Hematopoietic multipotent progenitor cell treated with erythropoietin and hydrocortisone succinate and interleukin-3 and kit ligand, for 4 days (in vitro differentiated cells): ENCODE measurements at places on chromosomes 12 and 14.

DNA sequence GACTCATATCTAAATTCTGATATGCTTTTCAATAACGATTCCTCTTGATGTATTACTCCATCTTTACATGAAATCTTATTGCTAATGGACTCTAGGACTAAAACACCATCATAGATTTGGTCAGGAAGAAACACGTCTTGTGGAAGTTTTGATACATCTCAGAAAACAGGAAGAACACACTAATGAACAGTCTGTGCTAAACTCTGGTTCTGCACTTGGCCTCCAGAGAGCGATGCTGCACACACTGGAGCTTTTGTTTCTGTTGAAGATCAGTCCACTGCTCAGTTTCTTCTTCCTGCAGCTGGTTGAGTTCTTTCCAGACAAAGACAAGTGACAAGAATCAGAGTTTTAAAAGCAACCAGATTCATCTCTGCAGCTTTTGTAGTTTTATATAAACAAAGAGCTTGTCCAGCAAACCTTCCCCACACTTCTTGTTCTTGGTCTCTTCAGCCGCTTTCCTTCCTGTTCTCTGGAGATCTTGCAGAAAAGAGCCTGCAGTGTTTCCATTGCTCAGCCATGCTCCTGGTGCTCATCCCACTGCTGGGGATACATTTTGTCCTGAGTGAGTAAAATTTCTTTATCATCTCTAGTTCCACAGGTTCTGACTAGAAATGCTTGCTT, 229.1 kb upstream of the OR4E1 start:
- DNase-seq: peak; percentile 72

DNA sequence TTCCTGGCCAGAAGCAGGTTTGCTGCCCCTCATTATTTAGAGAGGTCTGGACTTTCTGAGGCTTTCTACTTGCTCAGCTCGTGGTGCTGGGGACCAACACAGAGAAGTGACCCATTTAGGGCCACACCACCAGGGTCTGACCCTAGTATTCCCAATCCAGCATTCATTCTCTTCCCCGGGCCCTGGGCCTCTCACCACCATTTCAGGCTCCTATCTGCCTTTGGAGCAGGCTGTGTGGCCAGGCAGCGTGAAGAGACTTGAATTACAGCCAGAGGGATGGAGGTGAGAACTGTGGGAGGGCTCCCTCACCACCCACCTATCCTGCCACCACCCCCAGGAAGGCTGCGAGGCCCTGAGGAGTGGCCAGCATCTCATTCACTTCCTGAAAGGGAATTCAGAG, 24.6 kb downstream of the FAM222A start:
- DNase-seq: no peak

GRCh38 chr12:123949770-123950165, 22.9 kb downstream of the CCDC92 start:
- DNase-seq: no peak

- no peak for DNase-seq
Observed at GRCh38 chr14:56276108-56276507, 157.9 kb downstream of the PELI2 start.

- no peak for DNase-seq
Observed at GRCh38 chr14:100504372-100505078, 82.7 kb downstream of the BEGAIN start.

DNA sequence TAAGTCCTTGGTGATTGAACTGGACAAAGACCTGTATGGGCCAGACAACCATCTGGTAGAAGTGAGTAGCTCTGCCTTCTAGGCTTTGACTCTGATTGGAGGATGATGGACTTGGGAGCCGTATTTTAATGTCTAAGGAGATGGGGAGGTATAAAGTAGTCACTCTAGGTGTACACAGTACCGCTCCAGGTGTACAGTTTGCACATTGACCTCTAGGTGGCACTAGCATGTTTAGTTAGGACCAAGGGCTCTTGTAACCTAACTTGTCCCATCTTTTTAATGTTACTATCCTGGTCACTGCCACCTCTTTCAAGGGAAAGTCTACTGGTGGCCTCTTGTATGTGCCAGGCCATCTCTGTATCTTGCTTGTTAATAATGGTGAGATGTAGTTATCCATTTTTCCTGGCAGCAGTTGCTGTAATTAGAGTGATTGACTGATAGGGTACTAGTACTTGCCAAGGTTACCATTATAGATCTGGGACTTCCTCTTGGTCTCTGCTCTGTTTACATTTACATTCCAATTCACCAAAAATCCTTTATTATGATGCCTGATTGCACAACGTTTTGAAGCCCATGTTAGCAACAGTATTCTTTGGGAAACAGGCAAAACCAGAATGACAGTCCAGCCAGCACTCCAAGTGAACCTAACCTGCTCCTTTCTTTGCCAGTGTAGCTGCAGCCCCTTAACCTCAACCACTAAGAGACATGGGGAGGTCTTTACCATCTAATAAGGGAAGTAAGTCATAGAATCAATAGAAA, 3.6 kb downstream of the SMARCD1 start:
- DNase-seq: peak; percentile 75

GRCh38 chr14:40292664-40293063, 860.4 kb upstream of the FBXO33 start:
- DNase-seq: no peak

DNA sequence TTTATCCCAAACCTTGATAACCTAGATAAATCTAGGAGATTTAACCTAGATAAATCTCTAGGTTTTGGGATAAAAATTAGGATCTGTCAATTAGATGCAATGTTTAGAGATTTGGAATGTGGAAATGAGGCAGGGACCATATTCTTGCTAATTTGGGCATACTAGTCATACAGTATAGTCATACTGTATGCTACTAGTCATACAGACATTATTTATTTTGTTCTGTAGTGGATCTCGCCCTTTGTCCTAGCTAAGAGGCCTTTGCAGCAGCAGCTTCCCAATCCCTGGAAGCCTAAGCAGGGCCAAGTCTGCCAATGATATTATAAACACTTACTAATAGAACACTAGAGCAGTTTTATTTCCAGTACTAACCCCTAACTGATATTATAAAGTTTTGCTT, 136.4 kb downstream of the CEP128 start:
- no peak for DNase-seq

- DNase-seq: no peak
Observed at GRCh38 chr12:45406988-45407850, 191.3 kb downstream of the ANO6 start.

DNA sequence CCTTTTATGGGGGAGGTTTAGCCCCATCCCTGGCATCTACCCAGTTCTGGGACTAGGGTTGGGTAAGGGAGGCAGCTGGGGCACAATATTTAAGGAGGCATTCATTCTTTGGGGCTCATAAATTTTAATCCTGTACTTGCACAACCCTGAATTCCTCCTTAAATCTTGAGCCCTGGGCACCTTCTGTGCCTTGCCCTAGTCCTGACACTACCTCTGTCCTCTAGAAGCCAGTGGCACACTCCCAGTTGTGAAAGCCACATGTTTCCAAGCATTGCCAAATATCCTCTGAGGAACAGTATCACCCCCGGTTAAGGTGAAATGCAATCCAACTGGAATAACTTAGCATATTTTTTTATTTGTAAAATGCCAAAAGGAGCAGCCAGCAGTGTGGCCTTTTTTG, 36.6 kb downstream of the SLC16A7 start:
- no peak for DNase-seq

DNA sequence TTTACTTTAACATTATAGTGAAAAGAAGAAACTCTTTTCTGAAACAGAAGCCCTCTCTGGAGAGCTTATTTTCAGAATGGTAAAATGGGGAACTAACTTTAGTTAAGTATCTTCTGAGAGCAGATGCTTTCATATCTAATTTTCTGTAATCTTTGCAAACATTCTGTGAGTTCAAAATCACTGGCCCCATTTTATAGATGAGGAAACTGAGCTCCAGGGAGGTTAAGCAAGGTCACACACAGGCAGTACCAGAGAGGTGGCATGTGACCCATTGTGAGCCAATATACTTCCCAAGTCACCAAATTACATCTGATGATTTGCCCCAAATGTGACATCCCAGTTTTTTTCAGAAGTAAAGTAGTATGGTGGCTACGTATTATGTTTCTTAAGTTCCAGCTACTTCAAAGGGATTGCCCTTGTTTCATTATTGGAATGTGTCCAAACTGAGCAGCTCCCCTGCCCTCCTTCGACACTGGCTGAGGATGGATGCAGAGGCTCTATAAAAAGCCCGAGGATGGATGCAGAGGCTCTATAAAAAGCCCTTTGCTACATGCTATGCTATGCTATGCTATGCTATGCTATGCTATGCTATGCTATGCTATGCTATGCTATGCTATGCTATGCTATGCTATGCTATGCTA, 36.2 kb upstream of the NUDT4 start:
- peak; percentile 78 for DNase-seq

GRCh38 chr14:106141242-106142220, 615.1 kb downstream of the TMEM121 start:
- DNase-seq: peak; percentile 27

- DNase-seq: no peak
Observed at GRCh38 chr12:608921-609320, 54.3 kb downstream of the NINJ2 start.

DNA sequence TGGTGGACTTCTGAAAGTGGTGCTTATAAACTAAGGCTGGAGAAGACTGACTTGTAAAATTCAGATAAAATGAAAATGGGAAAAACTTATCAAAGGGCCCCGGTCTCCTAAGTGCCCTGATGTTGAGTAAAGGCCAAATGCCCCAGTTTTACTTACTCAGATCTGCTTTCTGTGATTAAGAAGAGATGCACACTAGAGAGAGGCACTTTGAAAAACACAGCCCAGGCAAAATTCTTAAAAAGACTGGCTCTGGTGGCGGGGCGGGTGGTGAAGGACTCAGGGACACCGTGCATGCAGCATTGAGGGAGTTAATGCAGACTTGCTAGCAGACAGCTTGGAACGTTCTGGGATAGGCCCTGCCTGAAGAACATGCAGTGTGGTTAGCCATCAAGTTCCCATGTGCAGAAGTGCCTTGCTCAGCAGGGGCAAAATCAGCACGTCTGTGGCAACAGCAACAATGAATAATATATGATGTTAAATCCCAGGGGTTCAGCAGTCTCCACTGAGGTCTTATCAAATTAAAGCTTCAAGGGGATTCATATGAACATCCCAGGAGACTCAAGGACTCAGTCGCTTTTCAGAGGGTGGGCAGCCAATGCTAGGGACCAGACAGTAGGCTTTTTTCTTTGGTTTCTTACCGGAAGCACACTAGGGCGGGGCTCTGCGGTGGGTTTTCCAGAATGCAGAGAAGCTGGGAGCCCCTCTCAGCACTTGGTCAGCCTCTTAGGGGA, 105.0 kb downstream of the DAD1 start:
- no peak for DNase-seq

- no peak for DNase-seq
Observed at GRCh38 chr14:26808407-26808806, 210.6 kb upstream of the NOVA1 start.

DNA sequence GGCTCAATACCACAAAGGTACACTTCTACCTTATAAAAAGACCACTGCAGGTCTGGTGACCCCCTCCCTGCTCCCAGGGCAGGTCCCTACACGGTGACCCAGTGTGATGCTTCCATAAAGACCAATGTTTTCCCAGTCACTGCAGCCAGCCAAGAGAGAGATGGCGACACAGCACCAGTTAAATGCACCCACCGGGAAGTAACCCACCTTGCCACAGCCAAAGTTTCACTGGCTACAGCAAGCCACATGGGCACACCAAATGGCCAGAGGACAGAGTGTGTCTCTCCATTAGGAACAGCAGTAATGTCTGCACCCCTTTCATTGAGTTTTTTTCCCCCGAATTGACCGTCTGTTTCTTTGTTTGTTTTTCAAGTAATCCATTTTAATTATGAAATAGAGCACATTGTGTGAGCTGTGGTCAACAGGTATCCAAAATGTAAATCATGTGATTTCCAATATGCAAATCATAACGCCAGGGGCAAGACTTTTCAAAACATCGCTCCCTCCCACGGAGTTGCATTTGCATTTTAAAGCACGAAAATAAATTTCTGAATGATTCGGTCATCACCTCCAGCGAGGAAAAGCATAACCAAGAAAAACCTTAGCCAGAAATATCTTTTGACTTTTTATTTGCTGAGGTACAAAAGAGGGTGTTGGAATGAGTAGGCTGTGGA, 48.9 kb upstream of the EML1 start:
- no peak for DNase-seq

DNA sequence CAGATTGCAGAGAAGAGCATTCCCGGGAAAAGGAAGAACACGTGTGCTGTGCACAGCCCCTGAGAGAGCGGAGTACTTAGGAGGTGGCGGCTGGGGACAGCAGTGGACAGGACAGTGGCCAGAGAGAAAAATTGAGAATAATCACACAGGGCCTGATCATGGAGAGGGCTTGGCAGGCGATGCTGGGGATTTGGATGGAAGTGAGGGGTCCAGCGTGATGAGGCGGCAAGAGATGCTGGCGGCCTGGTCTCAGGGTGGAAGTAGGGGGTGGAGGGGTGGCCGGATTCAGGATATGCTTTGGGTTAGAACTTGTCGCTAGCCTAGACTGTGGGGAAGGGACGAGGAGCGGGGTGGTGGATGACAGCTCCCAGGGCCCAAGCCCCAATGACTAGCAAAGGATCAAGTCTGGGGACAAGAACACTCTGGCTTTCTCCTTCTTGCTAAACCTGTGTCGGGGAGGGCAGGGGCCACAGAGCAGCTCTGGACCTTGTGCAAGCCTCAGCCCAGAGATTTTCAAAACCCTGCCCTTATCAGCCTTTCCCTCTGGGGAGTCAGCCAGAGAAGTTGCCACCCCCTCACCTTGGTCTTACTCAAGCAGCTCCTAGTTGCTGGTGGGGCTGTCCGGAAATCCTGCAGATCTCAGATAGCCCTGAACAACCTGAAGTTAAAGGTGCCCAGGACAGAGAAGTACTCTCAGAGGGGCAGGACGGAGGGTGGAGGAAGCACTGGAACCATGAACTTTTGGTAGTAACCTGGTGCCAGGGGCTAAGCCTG, 1.3 kb downstream of the HVCN1 start:
- DNase-seq: peak; percentile 64

DNA sequence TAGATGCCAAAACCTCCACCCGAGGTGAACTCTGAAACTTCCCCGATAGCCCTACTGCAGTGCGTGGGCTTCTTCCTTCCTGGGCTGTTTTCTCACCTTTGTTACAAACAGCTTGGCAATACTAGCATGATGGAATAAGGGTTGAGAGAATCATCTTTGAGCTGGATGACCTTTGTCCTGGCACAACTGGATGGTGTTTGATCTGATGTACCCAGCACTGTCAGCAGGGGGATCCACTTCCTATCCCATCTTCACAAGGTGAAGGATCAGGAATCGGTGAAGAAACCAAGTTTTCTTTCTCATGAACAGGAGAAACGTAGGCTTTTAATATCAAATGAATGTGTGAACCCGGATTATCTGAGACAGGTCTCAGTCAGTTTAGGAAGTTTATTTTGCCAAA, 19.5 kb upstream of the LRRC10 start:
- DNase-seq: peak; percentile 35

- DNase-seq: no peak
Observed at GRCh38 chr12:4802841-4803240, 82.6 kb downstream of the GALNT8 start.
